NCI-H1048 (cell line): ENCODE measurements at places on chromosomes 4 and X.

DNA sequence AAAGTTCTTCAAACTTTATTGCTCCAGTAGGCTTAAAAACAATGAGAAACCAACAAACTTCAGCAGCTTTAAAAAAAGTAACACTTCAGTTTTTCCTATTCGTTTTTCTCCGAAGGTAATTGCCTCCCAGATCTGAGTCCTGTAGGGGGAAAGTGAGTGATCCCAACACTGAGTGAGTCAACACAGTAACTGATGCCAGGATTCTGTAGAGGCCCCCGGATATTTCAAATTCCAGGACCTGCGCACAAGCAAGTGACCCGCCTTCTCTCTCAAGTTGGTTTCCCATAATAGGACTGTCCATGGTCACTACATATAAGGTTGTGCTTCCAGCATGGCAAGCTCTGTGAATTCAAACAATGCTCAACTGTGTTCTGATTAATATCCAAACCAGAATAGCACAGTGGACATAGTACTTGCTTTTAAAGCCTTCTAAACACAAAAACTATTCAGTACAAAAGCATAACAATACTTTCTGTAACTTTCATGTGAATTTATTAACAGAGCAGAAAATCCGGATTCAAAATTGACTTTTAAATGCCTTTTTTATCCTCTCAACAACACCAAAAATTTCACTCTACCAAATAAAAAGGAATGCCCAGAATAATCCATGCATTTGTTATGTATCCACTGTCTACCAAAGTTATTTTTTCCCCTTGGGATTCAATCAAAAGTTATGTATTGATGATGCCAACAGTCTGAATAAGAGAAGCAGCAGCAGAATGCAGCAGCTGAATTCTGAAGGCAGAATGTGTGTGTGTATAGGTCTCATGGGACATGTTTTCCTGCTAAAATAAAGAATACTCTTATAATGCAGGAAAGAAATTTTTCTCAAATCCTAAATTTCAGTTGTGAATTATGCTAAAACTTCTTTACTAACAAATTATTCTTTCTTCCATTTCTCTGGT lies at the start of gene DMD:
Gene DMD (minus strand): TSS at position 194 of the 905 bp plus-strand sequence. CDS start 237 bp downstream, outside the sequence.
- no peak for DNase-seq

DNA sequence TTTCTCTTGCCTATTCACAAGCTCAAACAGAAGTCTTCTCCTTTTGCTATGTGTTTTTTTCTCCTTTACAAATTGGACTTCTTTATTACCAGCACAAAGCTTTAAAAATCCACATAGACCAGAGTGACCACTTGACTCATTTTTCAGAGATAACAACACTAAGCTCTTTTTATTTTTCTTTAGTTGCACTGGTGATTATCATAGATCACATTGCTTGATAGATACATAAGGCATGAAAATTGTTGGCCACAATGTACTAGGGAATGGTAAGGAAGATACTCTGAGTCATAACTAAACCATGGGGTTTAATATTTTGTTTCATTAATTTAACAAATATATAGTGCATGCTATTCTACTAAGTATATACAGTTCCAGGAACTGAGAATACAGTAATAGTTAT lies 159.0 kb downstream of the GASK1B start:
- no peak for DNase-seq

DNA sequence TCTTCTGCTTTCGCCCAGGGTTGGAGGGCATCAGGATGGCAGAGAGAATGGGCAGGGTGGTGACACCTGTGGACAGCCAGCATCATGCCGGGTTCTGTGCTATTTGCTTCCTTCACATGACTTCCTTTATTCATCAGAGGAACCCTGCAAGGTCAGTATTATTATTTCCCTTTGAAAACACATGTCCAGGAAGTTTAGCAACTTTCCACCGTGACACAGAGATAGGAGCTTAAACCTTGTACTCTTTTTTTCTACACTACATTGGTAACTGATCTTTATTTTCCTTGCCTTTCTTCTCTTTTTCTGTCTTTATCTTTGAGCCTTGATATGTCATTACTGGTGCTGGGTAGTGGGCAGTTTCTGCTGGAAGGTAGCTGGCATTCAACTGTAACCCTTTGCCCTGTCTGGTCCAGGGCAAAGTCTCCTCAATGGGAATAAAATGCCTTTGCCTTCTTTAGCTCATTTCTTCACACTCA lies 5.0 kb upstream of the MGST2 start:
- DNase-seq, result no peak

GRCh38 chr4:22099896-22100295 lies 151.3 kb upstream of the KCNIP4 start:
- no peak for DNase-seq

DNA sequence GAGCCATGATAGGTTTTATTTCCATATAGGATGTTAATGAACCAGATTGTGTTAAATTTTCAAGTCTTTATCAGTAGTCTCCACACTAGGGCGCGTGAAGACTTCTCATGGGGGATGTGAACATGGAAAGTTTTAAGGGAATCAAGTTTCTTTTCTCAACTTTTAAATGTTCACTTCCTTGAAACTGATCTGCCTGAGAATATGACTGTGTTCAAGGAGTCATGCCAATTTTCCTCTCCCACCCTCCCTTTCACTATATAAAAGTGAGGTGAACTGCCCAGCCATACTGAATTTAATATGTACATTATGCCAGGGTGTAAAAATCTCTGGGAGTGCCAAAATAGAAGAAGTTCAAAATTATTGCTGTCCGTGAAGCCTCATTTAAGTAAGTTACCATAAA lies 30.4 kb upstream of the HPGDS start:
- DNase-seq, result no peak

DNA sequence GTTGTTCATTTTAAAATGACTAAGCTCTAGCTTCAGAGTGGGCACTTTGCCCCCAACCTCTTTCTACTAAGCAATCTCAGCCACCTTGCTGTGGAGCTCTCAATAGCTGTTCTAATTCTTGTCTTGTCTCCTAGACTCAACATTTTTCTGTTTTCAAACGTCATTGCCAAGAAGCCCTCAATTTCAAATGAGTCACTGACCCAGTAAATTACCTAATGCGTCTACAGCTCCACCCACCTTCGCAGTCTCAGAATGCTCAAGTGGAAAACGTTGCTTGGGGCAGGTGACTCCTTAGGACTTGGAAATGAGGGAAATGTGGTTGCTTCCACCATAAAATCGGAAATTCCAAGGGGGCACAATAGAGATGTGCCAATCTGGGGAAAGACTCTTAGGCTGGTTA lies 59.0 kb downstream of the ING2 start:
- DNase-seq, result no peak

DNA sequence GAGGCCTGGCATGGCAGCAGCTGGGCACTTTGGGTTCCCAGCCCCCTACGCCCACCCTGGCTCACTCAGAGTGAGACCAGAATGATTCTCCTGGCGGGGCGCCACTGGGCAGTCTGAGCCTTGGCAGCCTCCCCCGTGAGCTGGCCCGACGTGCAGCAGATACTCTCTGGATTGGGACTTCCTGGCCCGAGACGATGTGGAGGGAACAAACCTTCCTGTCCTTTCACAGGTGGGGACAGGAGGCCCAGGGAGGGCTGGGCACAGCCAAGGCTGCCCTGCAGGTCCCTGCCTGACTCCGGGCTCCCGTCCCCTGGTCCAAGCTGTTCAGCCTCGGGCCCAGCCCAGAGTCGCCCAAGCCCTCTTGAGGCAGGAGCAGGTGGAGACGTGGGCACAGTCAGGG lies 17.9 kb upstream of the ADD1 start:
- DNase-seq, result no peak

DNA sequence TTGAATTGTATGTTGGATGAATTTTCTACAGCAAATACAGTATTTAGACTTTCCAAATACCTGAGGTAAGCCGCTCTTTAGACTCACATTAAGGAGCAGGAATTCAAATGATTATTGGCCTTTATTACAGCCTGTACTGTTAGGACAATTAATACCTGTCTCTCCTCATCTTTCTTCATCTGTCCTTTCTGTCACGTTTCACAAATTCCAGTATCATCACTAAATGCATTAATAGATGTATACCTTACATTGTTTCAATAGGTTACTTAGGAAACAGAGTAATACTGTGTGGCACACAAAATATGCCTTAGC lies 1.2 kb downstream of the FAM241A start:
- DNase-seq, result no peak

- no peak for DNase-seq
Measured at GRCh38 chr4:16226816-16227461, 668 bp upstream of the TAPT1 start.

DNA sequence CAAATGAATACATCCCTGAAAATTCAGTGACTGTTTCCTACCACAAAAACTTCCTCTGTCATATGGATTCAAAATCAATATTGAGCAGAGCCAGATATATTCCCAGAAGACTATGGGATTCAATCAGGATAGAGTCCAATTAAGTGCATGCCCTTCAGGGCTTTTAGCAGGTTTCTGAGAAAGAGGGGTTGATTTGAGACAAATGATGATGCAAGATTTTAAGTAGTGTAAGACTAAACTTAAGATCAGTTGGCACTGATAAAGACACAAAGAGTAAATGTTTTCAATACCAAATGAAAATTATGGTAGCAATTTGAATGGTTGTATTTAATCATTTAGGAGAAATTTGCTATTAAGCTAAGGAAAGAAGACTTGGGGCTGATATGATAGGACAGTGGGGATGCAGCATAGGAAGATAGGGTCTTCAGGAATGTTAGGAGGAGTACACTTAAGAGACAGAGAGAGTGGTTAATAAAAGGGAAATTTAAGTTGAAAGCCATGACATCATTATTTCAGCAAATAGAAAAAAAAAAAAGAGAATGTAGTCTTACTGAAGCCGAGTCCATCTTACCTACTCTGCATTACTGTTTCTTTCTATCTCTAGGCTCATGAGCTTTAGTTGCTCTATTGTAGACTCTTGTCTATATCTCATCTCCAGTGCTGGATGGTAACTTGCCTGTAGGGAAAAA lies 32.0 kb upstream of the XK start:
- no peak for DNase-seq

DNA sequence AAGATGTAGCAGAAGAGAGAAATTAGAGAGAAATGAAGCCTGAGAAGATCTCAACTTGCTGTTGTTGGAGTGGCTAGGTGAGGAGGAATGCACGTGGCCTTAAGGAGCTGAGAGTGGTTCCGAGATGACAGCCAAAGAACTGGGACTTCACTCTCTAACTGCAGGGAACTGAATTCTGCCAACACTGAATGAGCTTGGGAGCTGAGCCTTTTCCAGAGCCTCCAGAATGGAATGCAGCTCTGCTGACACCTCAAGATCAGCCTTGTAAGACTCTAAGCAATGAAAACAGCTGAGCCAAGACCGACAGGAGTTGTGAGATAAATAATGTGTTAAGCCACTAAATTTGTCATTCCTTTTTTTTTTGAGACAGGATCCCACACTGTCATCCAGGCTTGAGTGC lies 73.0 kb downstream of the TLL1 start:
- DNase-seq, result no peak

DNA sequence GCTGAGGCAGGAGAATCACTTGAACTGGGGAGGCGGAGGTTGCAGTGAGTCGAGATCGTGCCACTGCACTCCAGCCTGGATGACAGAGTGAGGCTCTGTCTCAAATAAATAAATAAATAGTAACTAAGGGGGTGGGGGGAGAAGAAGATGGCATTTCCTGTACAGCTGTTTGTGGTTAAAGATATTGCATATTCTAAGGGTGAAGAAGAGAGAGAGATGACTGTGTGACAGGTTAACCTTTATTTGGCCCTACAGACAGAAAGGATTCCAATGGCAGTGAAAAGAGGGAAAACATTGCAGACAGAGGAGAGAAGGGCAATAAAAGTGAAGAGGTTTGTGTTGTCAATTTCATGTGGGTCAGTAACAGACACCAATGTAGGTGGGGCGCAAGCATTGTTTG lies 9.4 kb downstream of the TASL start:
- no peak for DNase-seq

GRCh38 chrX:136183917-136184316 lies 36.6 kb downstream of the FHL1 start:
- no peak for DNase-seq

DNA sequence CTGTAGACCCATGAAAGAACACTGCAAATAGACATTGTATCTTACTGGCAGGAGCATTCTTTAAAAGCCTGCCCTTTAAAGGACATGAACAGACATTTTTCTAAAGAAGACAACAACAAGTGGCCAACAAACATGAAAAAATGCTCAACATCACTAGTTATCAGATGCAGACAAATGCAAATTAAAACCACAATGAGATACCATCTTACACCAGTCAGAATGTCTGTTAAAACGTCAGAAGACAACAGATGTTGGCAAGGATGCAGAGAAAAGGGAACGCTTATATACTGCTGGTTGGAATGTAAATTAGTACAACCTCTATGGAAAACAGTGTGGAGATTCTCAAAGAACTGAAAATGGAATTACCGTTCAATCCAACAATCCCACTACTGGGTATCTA lies 77.2 kb downstream of the ATP10D start:
- no peak for DNase-seq

- no peak for DNase-seq
Measured at GRCh38 chr4:73187325-73187724, 71.3 kb downstream of the ANKRD17 start.

- no peak for DNase-seq
Measured at GRCh38 chr4:14810568-14810967, 191.7 kb upstream of the CPEB2 start.

- DNase-seq, result no peak
Measured at GRCh38 chr4:9870165-9870790, 88.8 kb downstream of the DRD5 start.

GRCh38 chr4:163556650-163557391 lies 62.3 kb downstream of the TMA16 start:
- DNase-seq, result no peak

GRCh38 chr4:71185037-71185436 lies 153.8 kb upstream of the SLC4A4 start:
- no peak for DNase-seq

- no peak for DNase-seq
Measured at GRCh38 chr4:1243451-1244080, 5.4 kb downstream of the CTBP1 start.

DNA sequence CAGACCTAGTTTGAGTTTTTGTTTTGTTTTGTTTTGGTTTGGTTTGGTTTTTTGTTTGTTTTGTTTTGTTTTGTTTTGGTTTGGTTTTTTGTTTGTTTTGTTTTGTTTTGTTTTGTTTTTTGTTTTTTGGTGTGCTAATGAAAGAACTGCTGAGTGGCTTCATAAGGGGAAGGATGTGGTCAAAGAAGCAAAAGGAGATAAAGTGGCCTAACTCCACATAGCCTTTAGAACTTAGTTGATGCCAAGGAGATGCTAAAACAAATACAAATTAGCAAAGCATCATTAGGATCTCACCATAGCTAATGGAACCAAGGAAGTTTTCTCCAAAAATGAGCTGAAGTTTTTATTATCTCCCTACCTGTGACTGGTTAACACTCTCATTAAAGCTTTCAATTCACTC lies 44.6 kb upstream of the TMEM164 start:
- no peak for DNase-seq

DNA sequence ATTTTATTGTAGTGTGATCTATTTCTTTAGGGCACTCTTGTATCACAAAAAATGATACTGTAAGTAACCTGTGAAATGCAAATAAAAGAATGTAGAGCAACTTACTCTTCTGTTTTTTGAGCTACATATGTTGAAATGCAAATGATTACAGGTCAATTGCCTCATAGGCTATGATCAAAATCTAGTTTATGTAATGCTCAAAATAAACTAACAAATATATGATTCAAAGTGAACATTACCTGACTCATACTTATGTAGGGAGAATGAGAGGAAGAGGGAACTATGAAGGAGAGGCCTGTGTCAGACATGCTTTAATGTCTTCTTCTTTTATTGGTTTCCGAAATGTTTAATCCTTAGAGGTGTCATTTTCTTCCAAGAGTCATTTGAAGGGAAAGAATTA lies 5.0 kb upstream of the RPS6KA3 start:
- no peak for DNase-seq

- no peak for DNase-seq
Measured at GRCh38 chrX:10654960-10655359, 34.6 kb upstream of the MID1 start.

- no peak for DNase-seq
Measured at GRCh38 chr4:124740501-124740900, 28.0 kb upstream of the ANKRD50 start.
